ENCODE measurements at places on chromosomes 5 and 9.

GRCh38 chr9:122883125-122883524 is 22.0 kb downstream of the RC3H2 start:
- DNase-seq, result no peak

- DNase-seq, result no peak
Measured at GRCh38 chr5:169112016-169112415, 188.9 kb downstream of the SLIT3 start.

- DNase-seq, result no peak
Measured at GRCh38 chr5:163434401-163434866, 3.0 kb upstream of the CCNG1 start.

GRCh38 chr5:74641735-74642542 is 1.4 kb upstream of the ENC1 start:
- no peak for DNase-seq

DNA sequence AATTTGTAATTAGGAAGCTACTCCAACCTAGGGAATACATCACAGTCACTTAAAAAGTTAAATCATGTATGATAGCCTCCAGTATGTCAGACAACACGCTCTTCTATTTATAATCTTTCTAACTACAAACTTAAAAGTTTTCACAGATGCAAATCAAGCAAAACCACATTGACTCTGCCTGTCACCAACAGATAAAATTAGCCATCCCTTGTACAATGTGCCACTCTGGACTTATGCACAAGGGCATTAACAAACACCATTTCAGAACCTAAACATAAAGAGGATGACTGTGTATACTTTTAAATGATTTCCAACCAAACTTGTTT is 14.7 kb downstream of the ERP44 start:
- DNase-seq, result no peak

GRCh38 chr9:68702493-68702892 is 2.5 kb upstream of the PIP5K1B start:
- no peak for DNase-seq

GRCh38 chr5:167634432-167634831 is 657.0 kb upstream of the WWC1 start:
- DNase-seq, result no peak

- no peak for DNase-seq
Measured at GRCh38 chr5:157447201-157447637, 12.8 kb upstream of the NIPAL4 start.

Data from activated CD4-positive, CD25-positive, alpha-beta regulatory T cell (primary cell).